ENCODE measurements at places on chromosomes 7 and 10.

- DNase-seq, result no peak
Measured at GRCh38 chr10:128431083-128431482, 304.9 kb upstream of the MKI67 start.

- DNase-seq, result no peak
Measured at GRCh38 chr7:88566162-88566729, 193.3 kb upstream of the ZNF804B start.

GRCh38 chr7:111175908-111176441 lies 85.0 kb downstream of the LRRN3 start:
- DNase-seq, result no peak

DNA sequence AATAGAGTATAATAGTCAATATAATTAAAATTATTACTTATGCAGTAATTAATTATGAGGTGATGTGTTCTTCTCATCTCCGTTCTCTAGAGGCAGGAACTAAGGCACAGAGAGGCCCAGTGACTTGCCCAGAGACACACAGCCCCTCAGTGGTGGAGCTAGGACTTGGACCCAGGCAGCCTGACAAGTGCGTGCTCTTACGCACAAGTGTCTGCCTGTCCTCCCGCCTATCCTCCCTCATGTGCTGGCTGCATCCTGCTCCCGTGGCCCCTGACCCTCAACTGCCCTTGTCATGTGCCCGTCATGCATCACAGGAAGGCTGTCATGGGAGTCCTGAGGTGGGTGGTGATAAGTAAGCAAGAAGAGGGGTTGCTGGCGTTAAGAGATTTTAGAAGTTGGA lies 14.3 kb downstream of the IL2RA start:
- DNase-seq, result no peak

DNA sequence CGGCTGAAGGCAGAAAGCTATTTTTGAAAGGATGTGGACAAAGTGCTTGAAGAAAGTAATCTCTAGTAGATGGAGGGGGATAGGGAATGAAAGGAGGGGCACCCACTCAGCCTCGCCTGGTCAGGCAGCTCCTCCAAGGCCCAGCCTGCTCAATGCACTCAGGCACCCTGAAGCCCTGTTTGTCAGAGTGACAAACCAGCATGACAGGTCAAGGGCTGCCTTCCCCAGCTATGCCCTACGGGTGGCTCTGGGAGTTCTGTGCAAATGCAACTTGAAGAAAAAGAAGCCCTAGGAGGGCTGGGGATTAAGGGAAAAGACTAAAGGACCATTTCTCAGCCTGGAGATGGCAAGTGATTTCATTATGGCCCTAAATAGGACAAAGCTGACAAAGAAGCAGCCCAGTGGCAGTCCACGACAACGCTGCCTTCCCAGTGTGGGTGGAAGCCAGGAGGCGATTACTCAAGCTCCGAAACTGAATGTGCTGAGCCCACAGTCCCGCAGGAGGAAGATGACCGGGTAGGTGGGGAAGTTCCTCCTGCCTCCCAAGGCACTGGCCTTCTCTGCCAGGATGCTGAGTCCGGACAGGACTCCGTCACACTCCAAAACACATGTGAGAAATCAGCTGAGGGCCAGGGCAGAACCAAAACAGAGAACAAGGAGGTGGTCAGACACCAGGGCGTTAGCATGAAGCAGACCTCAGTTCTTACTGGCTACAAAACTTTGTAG lies 16.3 kb downstream of the LIPA start:
- no peak for DNase-seq

DNA sequence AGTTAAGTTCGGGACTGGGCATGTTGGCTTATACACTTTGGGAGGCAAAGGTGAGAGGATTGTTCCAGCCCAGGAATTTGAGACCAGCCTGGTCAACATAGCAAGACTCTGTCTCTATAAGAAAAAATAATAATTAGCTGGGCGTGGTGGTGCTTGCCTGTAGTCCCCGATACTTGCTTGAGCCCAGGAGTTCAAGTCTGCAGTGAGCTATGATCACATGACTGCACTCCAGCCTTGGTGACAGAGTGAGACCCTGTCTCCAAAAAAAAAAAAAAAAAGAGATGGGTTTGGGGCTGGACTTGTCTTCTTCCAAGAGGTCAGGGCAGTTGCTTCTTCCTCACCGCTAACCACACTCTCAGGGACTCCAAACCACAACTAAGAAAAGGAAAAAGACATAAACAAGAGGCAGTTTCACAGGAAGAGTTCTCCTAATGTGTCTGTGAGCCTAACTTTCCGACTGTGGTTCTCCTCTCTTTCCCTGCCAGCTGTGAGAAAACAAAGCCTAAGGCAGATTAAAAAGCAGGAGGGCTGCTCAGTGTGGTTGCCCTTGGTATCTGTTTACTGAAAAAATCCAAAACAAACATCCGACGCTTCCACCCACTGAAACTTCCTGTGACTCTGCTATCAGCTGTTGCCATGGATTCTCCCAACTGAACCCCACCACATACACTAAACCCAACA lies 2.4 kb upstream of the SERPINE1 start:
- DNase-seq, result no peak

DNA sequence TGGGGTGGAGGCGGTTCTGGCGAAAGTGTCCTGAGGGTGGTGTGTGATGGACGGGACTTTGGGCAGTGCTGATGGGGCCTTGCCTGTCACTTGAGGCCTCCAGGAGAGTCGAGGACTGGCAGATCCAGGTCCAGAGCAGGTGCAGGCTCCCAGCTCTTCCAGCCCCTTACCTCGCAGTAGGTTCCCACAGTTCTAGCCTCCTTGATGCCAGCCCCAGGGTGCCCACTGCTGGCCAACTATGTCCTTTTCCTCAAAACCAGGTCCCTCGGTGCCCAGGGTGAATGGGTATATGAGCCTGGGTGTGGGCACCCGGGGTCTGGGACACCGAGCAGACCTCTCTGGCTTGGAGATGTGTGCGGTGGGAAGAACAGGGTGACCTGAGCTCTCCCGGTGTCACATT lies 8.3 kb downstream of the FAM20C start:
- no peak for DNase-seq

- no peak for DNase-seq
Measured at GRCh38 chr10:54665095-54665494, 135.9 kb downstream of the PCDH15 start.

GRCh38 chr10:97538411-97538810 lies 34.2 kb upstream of the ANKRD2 start:
- DNase-seq, result no peak

GRCh38 chr10:113073549-113074189 lies 123.6 kb downstream of the TCF7L2 start:
- DNase-seq, result no peak

DNA sequence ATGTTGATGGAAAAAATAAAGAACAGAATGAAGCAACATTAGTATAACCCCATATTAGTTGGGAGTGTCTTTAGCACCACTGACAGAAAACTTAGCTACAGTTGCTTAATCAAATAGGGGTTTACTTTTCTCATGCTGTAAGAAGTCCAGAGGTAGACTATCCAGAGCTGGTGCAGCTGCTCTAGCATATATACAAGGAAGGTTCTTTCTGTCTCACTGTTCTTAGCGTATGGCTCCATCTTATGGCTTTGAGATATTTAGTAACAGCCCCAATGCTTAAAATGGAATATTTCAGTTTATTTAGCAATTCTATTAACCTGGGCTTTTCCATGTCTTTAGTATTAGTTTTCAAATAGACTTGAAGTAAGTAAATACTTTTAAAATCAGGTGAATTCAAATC lies 15.2 kb upstream of the WNT2 start:
- no peak for DNase-seq

DNA sequence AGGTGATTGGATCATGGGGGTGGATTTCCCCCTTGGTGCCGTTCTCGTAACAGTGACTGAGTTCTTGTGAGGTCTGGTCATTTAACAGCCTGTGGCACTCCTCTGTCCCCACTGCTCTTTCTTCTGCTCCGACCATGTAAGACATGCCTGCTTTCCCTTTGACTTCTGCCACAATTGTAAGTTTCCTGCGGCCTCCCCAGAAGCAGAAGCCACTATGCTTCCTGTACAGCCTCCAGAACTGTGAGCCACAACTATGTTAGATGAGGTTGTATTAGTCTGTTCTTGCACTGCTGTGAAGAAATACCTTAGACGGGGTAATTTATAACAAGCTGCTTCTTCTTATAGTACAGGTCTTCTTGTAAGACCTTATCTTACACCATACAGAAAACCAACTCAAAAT lies 241.7 kb upstream of the KLF14 start:
- DNase-seq, result no peak

- no peak for DNase-seq
Measured at GRCh38 chr10:131888186-131888604, 12.6 kb upstream of the PPP2R2D start.

- no peak for DNase-seq
Measured at GRCh38 chr10:78263521-78263988, 229.9 kb downstream of the RPS24 start.

DNA sequence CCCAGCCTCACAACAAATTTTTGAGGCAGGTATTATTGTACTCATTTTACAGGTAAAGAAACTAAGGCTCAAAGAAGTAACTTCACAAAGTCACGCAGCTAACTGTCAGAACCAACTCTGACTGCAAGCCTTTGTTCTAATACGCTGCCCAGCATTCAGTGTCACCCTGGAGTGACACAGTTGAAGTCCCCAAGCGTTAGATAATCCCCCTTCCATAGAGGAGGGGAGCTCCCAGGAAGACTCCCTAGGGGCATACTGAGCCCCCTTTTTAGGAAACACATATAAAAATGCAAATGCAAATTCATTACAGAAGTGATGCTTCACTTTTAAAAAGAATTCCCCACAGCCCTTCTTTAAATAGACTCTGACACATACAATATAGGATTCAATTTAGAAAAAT lies 101.0 kb upstream of the MACROH2A2 start:
- DNase-seq, result no peak

DNA sequence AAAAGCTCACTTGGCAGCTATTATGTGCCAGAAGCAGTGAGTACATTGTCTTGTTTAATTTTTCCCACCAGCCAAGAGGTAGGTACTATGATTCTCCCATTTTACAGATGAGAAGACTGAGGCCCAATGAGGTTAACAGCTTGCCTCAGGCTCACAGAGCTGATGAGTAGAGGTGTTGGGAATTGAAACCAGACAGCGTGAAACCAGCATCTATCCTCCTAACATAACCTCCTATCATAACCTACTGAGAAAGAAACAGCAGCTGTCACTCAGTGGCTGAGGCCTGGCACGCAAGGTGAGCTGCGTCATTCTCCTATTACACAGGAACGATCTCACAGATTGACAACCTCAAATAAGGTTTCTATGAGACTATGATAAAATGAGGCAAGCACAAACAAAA lies 6.2 kb downstream of the PYROXD2 start:
- DNase-seq, result no peak

- no peak for DNase-seq
Measured at GRCh38 chr10:129825221-129825620, 138.9 kb downstream of the EBF3 start.

- DNase-seq, result no peak
Measured at GRCh38 chr7:29342761-29343160, 148.2 kb downstream of the CHN2 start.

DNA sequence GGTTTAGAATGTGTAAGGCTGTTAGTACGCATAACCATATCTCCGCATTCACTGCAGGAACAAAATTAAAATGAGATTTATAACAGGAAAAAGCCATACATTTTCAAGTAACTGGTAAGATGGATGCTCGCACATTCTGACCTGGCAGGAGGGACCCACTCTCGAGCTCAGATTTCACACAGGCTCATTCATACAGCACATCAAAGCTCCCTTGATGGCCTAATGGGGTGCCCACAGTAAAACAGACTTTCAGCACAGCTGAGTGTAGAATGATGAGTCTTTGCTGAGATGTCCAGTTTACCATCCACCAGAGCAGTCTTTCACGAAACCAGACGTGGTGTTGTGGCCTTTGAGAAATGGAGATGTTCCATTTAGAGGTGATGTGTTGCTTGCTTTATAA lies 8.9 kb downstream of the FOXI2 start:
- no peak for DNase-seq

DNA sequence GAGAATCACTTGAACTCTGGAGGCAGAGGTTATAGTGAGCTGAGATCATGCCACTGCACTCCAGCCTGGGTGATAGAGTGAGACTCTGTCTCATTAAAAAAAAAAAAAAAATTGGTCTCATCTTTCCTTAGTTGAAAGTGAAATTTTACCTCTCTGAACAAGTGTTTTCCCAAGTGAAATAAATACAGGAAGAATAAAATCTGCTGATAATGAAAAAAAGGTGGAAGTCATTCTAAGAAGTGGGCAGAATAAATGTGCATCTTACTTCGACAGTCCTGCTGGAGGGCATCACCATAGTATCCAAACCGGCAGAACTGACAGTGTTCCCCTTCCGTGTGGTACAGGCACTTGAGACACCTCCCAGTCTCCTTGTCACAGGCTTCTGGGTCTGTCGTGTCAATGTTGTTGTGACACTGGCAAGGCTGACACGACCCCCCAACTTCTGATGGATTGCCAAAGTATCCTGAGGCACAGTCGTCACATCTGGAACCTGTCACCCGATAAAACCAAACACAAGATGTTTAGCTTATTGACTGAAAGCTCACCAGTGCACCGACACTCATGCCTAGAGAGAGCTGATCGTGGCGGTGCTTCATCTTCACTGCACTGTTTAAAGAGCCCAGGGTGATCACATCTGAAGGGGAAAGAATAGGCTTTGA lies 49.6 kb downstream of the LAMB1 start:
- DNase-seq, result no peak
